ENCODE measurements at places on chromosomes 5 and 9. TPM values are rescaled to one million over a fixed set of nuclear protein-coding genes. Genes with fewer than 3 reads are reported as not detected.

GRCh38 chr9:21873540-21874221 is 71.2 kb downstream of the MTAP start:
- DNase-seq = peak; percentile 20

GRCh38 chr5:115271295-115272050 is 8.8 kb upstream of the PGGT1B start:
- no peak for DNase-seq

GRCh38 chr5:136028090-136028489 is 698 bp upstream of the TGFBI start:
- no peak for DNase-seq

- no peak for DNase-seq
These were observed 182.9 kb upstream of the MEF2C start for GRCh38 chr5:89065919-89066318.

DNA sequence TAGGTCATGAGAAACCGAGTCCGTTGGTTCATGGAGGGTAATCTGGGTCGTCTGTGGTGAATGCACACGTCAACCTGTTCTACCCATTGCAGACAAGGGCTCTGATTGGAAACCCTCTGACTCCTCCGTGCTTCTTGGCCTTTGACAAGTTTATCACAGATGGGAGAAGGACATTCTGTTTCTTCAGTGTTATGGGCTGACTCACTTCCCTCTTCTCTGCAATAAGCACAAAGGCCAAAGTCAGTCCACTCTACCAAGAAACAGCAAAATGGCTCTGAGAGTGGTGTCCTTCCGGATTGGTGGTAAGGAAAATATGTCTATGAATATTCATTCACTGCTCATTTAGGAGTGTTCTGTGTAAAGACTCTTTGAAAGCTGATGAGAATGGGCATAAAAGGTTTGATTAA is 89.3 kb downstream of the FEM1C start:
- DNase-seq = no peak

GRCh38 chr9:87350915-87351314 is 146.8 kb upstream of the DAPK1 start:
- no peak for DNase-seq

DNA sequence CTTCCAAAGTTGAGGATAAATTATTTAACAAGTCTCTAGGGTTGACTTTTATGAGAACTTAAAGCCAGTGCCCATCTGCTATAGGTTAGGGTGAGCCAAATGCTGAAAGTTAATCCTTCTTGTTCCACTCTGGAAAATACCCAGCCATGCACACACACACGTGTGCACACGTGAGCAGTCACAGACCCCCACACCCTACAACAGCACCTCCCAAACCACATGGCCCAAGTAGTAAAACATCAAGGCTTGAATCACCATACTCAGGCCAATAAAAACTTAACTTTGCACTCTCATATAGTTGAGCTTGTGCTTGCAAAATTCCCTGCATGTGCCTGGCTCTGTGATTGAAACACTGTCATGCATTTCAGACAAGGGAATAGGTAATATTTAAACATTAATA is 467.6 kb downstream of the ARHGEF28 start:
- DNase-seq = no peak

DNA sequence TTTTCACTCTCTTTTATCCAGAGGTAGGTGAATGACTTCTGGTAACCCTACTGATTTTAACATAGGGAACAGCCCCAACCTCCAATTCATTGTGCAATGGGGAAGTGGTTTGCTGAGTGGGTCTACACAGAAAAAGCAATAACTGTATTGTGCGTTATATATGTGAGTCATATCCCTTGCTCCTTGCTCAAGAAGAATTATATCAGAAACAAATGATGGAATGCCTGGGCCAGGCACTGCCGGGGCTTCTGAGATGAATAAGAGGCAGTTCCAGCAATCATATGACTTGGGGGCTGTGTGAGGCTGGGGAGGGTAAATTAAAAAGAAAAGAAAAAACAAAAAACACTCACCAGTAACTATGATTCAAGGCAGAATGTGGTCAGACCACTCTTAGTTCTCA is 79.2 kb upstream of the ABCA1 start:
- no peak for DNase-seq

DNA sequence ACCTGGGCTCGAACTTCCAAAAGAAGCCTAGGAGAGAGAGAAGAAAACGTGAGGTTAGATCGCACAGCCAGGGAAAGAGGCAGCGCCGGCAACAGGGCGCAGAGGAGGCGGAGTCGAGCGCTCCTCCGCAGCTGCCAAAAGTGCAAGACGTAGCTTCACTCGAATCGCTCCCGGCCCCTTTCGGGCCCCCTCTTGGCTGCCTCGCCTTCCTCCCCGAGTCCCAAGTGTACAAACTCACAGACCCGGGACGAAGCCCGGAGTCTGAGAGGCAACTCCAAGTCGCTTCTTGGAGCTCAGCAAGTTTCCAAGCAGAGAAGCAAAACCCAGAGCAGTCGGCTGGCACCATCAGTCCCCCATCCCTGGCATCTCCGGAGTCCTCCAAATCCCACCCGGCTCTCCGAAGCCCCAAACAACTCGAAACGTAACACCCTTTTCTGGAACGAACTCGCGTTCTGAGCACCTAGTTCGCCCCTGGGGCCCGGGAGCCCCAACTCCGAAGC is 1.2 kb downstream of the MIER3 start:
- DNase-seq = peak; percentile 85

- DNase-seq = no peak
These were observed 240.3 kb downstream of the AGTPBP1 start for GRCh38 chr9:85501456-85501855.

GRCh38 chr9:86790805-86791204 is 156.5 kb downstream of the GAS1 start:
- DNase-seq = no peak

DNA sequence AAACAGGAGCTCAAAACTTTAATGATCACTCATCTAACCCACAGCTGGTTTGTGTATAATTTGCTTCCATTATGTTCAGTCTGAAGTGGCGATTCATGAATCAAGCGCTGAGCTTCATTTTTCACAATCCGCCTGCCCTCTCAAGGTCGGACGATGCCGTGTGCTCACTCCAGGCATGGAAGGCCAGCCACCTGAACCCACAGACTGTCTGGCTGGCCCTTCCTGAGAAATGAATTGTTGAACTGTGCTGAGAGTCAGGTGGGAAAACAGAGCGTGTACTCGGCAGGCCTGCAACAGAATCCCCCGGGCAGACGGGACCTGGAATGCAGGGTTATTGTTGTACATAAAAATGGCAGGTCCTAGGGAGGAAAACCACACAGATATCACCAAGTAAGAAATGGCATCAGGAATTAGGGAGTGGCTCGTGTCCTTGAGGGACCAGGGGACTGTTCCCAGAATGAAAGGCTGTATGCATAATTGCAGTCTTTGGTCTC is 375.7 kb downstream of the IRX2 start:
- no peak for DNase-seq

DNA sequence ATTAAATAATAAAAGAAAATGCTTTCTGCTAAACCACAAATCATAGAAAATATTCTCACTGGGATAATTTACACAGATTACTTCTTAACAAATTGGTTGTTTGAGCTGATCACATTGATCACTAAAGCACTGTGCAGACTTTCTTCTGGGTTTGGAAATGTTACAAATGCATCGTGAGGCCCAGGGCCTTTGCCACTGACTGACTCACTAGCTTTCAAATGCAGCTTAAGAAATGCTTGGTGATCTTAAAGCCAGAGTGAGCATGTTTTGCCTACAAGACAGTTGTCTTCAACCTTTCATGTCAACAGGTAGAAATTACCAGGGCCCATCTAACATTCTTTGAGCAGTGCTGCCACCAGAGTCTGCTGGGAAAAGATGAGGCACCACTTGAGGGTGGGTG is 252.3 kb upstream of the ADRA1B start:
- DNase-seq = no peak

GRCh38 chr5:136724161-136724560 is 358.8 kb upstream of the TRPC7 start:
- no peak for DNase-seq

- no peak for DNase-seq
These were observed 153.7 kb upstream of the EGFLAM start for GRCh38 chr5:38104497-38105230.

DNA sequence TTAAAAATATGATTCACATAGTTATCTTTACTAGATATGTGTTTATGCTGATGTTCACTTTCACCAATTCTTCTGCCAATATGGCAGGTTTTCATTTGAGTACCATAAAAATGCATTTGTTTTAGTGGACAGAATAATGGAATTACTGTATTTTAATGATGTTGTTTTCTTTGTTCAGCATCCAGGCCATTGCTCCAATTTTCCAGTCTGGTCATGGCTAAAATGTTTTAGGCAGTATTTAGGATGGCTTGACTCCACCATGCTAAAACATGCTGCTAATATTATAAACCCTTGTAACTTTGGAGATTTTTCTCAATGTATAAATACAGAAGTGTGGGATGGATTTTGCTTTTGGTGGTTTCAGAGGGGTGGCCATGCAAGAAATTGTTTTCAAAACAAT is 273.0 kb upstream of the RPS23 start:
- DNase-seq = no peak

DNA sequence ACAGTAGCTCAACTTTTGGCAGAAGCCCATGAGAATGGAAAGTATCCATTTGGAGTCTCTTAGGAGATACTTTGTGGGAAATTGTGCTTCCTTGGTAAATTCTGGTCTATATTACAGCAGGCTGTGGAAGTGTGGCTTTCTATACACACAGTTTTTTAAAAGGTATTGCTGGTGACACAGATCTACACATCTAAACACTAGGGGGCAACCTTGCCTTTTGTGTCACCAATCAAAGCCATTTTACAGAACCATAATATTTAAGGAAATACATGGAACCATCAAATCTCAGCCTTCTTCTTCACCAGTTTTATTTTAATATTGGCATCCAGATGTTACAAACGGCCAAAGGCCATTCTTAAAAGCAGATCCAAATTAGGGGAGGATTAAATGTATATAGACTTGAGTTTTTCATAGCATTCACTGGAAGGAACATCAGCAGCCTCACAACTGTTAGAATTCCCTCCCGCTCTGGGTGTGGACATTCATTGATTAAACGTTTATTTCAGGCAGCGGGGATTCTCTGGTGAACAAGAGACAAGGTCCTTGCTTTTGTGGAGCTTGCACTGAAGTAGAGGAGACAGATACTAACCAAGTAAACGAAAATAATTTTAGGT is 132.4 kb upstream of the EPB41L4A start:
- peak; percentile 68 for DNase-seq

DNA sequence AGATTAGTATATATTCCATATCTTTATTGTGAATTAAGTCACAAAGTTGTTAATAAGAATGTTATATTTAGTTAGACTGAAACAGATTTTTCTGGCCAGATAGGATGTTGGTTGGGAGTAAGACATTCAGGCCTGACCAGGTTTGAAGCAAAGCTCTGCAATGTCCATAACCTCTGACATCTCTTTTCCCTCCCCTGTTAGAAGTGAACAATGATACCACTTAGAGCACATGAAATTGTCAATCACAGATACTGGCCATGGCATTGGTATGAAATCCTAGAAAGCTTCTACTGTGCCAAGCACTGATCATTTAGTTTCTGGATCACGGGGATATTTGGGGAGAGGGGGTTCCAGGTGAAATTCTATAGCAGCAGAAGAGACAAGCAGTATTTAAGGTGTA is 1455.1 kb upstream of the CDH9 start:
- no peak for DNase-seq

- no peak for DNase-seq
These were observed 26.2 kb downstream of the TRIM32 start for GRCh38 chr9:116713271-116713670.

GRCh38 chr9:68867066-68867465 is 146.8 kb downstream of the PRKACG start:
- DNase-seq = no peak

- no peak for DNase-seq
These were observed 42.1 kb downstream of the LOX start for GRCh38 chr5:122035913-122036312.

DNA sequence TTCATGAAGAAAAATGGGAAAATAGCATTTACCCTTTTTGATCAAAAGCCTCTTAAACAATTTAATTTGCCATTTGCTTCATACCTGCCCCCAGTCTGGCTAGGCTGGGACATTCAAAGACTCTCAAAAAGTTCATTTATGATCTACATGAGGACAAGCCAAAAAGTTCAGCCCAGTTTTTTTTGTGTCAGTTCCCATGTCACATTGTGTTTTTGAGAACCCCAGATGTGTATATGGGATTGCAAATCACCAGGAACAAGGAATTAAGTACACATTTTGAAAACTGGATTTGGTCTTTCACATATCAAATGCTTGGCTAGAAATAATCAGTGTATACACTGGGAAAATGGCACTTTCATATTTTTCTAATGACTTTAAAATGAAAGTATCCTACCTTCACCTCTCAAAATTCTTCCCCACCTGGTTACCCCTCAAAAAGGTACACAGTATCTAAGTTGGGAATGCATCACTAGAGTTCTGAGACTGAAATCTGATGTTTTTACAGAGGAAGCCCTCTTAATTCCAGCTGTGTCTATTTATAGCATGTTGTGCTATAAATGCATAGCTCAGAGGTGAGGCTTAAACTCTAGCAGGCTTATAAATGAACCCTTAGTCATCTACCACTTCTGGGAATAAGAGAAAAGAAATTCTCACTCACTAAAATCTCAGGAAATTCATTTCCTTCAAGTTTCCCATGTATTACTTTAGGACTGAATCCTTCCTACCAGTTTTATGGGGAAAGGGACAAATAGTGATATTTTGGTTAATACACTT is 9.3 kb downstream of the STOM start:
- peak; percentile 70 for DNase-seq

GRCh38 chr5:164636456-164636855 is 1131.0 kb downstream of the MAT2B start:
- DNase-seq = no peak

GRCh38 chr5:99122976-99123375 is 194.2 kb upstream of the CHD1 start:
- DNase-seq = no peak

- DNase-seq = peak; percentile 79
These were observed 160.9 kb downstream of the GIN1 start for GRCh38 chr5:102959055-102959454.

DNA sequence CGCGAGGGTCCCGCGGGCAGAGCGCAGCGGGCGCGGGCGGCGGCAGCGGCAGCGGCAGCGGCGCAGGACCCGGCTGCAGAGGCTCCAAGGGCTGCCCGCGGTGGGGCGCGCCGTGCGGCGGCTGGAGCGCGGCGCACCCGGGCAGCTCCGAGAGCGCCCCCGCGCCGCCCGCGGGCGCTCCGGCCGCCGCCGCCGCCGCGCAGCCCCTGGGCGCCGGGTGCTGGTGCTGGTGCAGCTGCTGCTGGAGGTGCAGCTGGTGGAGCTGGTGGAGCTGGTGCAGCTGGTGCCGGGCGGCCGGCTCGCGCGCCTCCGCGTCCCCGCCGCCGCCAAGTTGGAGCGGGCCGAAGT is 644 bp downstream of the IER5L start:
- DNase-seq = peak; percentile 63

Gene IFNE
- total RNA-seq = not detected

Gene PCDHB4
- 2.4 TPM for total RNA-seq

Gene CER1
- 28.8 TPM for total RNA-seq

Gene SMAD5
- 73.0 TPM for total RNA-seq

Gene TAF11L5
- 1.4 TPM for total RNA-seq

Gene PCDHGC5
- total RNA-seq = 3.4 TPM

Gene N4BP3
- 0.73 TPM for total RNA-seq

Gene PCDHGA11
- total RNA-seq = 35.5 TPM

Gene ANKRD34B
- total RNA-seq = not detected

Gene ZDHHC11
- 47.3 TPM for total RNA-seq

Gene ATP6V0E1
- total RNA-seq = 106 TPM

Measured in A673 (cell line).